ENCODE measurements at places on chromosomes 5 and 9.

GRCh38 chr5:1808439-1808838 is 7.2 kb downstream of the NDUFS6 start:
- DNase-seq = no peak

- no peak for DNase-seq
Measured at GRCh38 chr5:171268700-171269620, 40.1 kb upstream of the TLX3 start.

DNA sequence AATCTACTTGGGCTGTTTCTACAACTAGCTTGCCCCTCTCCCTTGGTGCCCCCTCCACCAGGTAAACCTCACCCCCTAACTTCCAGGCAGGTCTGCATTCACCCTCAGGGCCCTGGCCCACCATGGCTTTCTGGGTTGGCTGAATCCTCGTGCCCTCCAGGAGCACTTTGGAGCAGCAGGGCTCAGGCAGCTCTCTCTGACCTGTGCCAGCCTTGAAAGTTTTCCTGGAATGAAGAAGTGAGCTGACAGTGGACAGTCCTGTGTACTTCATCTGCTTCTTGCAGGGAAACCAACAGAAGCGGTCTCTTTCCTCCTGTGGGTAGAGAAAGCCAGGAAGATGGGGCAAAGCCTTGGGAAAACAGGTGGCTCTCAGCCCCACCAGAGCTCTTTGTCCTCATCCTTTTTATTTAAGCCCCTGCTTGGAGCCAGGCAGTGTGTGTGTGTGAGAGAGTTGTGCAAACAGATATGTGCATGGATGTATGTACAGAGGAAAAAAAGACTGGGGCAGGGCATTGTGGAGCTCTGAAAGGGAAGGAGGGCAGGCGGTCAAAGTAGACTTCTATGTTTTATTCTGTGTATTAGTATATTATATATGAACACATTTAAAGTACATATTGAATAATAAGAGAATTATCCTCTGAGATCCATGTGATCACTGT is 62.3 kb upstream of the SPRY4 start:
- no peak for DNase-seq

- no peak for DNase-seq
Measured at GRCh38 chr9:92986176-92987119, 39.1 kb downstream of the FGD3 start.

DNA sequence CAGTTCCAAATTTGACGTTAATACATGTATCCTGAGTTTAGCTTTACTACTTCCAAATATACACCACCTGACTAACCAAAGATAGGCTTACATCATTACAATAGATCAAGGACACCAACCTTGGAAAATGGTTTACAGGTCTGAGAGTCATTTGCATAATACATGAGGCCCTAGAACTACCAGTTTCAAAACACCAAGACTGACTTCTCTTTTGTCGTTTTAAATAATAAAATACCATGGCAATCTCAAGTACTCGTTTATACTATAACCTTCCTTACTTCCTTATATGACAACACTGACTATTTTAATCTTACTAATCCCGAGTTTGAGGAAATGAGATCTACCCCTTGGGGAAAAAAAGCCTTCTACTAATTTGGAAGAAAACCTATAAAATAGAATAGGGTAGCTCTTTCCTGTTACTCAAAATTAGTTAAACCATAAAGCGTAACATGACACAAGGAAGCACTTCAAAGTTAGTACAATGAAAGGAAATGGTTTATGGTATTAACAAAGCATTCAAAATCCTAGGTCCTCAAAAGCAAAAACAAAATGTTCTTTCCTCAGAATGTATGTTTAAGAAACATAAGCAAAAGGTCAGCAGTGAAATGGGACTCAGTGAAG is 42.1 kb downstream of the UBQLN1 start:
- no peak for DNase-seq

DNA sequence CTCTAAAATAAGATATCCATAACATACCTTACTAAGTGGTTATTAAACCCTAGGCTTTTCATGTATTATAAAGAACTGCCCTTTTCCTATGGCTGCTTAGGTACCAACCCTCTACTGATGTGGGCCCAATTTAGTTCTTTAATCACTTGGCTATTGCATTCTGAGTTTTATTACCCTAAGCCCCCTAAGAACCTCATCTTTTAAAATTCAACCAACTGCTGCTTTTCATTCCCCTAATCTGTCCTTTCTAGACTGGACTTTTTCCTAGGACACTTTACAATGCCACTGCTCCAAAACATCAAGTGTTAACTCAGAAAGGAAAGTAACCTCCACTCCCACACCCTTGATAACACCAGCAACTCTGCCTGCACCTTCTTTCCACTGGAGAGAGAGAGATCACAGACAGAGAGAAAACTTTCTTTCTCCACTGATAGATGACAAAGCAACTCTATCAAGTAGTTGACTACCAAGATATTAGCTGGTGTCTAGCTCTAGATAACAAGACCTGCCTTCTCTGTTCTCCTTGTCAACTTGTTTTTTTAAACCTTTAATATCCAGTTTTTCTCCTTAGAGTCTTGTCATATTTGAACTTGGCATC is 27.3 kb downstream of the ELL2 start:
- DNase-seq = no peak

DNA sequence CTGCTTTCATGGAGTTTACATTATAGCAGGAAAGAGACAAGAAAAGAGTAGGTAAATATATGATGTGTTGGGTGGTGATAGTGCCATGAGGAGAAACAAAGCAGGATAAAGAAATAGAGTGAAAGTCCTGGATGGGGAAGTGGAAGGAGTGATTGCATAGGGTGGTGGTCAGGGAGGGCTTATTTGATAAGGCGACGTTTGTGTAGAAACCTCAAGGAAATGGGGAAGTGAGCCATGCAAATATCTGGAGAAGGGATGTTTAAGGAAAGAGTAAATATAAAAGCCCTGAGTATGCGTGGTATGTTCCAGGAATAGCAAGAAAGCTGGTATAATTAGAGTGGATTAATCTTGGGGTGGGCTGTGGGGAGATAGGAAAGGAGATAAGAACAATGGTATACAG is 134.7 kb upstream of the SV2C start:
- DNase-seq = no peak

All from stimulated activated CD8-positive, alpha-beta memory T cell treated with anti-CD3 and anti-CD28 coated beads, Interleukin-4, amount 100 ng/mL, for 4 hours (primary cell).